Activated CD8-positive, alpha-beta memory T cell treated with anti-CD3 and anti-CD28 coated beads for 1 hour (primary cell): ENCODE measurements at places on chromosomes 3 and 15.
A peak's percentile ranks its signal among the peaks of the same experiment; 100 is the strongest.

GRCh38 chr3:172334671-172335207, 113.5 kb downstream of the GHSR start:
- DNase-seq, result no peak

DNA sequence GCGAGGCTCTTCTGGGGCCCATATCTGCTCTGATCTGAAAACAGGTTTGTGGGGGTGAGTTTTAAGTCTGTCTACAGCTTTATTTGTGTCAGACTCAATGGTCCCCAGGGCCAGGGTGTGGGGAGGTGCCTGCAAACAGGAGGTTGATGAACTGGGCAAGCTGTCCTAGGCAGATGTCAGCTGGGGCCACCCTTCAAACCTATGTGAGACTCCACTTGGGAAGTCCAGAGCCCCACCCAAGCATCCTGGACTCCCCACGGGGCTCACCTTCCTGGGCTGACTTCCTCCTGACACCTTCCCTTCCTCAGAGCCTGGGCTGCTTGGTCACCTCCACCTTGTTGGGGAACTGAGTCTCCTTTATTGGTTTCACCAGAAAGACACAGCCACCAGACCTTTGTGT, 8.6 kb upstream of the LYSMD4 start:
- DNase-seq, result no peak

GRCh38 chr15:85443046-85443445, 62.6 kb downstream of the AKAP13 start:
- no peak for DNase-seq

DNA sequence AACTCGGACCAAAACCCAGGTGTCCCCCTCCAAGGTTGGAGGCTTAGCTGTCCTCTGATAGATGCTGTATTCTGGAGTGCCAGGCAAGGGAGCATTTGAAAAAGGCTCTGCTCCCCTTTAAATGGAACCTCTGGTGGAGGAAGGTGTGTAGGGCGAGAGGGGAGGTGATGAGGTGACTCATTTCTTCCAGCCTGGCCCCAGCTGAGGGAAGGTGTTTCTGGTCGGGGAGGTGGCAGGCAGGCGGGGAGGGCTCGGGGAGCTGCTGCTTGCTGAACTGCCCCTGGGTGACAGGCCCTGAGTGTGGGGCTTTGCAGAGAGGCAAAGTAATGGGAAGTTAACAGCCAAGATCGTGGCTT, 18.8 kb downstream of the PSTPIP1 start:
- peak; percentile 72 for DNase-seq

DNA sequence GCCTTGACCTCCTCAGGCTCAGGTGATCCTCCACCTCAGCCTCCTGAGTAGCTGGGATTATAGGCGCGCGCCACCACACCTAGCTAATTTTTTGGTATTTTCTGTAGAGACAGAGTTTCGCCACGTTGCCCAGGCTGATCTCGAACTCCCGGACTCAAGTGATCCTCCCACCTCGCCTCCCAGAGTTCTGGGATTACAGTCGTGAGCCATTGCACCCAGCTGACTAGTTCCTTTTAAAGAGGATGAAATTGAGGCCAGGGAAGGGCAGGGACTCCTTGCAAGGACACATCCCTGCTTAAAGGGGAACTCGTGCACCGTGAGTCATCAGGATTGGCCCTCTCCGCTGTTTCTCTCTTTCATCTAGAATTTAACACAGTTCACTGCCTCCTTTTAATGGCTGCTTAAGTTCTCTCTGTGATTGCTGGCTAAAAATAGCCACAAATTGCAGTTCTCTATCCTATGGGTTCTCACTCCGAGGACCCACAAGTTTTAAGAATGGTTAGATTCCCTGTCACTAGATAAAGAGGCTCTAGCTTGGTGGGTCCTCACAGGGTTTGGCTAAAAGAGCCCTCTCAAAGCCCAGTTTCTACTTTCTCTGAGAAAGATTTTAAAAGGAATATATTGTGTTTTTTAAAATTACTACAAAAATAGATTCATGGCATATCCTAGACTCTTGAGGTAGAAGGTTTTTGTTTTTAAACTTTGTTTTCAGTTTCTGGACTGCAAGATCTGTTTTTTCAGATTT, 1.4 kb downstream of the CRTAP start:
- DNase-seq, result no peak

DNA sequence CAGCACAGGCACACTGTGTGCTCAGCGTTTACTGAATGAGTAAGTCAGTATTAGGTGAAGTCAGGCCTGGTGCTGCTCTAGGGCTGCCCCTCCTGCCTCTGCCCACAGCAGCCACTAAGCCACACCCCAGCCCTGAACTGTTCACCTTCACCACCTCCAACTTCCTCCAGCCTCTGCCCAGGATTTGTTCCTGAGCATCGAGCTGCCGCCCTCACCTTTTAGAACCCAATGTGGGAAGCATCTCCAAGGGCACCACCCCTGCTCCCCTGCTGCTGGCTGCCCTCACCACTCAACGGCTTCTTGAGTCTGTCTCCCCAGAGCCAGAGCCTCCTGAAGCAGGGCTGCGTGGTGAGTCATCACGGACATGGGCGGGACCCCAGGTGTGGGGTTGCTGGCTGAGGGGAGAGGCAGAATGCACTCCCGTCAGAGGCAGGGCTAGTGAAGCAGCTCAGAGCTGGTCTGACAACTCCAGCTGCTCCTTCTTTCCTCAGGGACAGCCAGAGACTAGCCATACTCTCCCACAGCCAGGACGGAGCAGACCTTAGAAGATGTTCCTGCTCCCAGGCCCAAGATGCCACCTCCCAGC, 5.8 kb downstream of the HYAL2 start:
- peak; percentile 61 for DNase-seq

GRCh38 chr3:45955017-45955647, 11.9 kb downstream of the CXCR6 start:
- no peak for DNase-seq

DNA sequence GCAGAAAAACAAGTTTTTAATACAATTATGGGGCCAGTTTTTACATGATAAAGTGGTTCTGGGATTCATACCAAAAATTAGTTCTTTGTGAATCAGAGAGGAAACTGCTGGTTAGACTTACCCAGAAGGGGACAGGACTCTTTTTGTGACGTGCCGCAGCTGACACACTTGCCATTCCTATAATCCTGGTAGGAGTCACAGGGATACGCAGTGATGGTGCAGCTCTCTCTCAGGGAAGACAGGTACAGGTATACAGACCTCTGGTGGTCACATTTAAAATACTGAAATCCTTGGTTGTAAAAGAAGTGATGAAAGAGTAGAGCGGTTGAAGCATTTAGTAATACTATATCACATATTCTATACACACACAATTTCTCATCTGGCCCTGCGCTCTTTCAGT, 20.2 kb upstream of the TMEM41A start:
- DNase-seq, result no peak

GRCh38 chr15:34609102-34610057, 25.9 kb upstream of the GOLGA8B start:
- DNase-seq, result no peak

- DNase-seq, result no peak
Measured at GRCh38 chr3:88988906-88989305, 118.5 kb upstream of the EPHA3 start.

DNA sequence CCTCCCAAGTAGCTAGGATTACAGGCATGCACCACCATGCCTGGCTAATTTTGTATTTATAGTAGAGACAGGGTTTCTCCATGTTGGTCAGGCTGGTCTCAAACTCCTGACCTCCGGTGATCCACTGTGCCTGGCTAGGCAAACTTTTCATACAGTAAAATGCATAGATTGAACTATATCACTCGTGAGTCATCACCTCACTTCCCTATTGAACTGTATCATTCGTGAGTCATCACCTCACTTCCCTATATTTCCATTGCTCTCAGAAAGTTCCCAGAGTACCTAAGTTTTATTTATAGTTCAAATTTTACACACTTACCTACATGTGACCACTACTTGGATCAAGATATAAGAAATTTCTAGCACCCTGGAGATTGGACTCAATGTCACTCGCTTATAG, 73.6 kb upstream of the ACAD9 start:
- no peak for DNase-seq

GRCh38 chr15:29086001-29086400, 183.6 kb downstream of the NSMCE3 start:
- DNase-seq, result no peak

DNA sequence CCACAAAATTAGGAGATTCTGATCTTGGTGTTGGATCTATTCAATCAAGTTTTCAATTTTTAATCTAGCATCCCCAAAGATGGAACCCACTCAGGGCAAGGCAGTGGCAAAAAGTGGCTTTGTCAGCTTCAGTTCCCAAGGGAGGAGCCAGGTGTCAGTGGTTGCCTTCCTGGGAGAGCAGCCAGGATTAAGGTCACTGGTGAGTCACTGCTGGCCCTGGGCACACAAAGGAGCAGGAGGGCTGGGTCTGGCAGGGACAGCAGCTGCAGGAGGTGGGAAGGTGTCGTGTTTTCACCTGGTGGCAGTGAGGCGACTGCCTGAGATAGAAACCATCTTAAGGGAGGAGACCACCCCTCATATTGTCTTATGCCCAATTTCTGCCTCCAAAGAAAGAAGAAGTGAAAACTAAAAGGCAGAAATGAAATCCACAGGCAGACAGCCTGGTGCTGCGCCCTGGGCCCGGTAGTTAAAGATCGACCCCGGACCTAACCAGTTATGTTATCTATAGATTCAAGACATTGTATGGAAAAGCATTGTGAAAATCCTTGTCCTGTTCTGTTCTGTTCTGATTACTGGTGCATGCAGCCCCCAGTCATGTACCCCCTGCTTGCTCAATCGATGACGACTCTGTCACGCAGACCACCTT, 5.9 kb upstream of the KLHL25 start:
- no peak for DNase-seq
